ENCODE measurements at places on chromosomes 5 and 9.
A peak's percentile ranks its signal among the peaks of the same experiment; 100 is the strongest.

DNA sequence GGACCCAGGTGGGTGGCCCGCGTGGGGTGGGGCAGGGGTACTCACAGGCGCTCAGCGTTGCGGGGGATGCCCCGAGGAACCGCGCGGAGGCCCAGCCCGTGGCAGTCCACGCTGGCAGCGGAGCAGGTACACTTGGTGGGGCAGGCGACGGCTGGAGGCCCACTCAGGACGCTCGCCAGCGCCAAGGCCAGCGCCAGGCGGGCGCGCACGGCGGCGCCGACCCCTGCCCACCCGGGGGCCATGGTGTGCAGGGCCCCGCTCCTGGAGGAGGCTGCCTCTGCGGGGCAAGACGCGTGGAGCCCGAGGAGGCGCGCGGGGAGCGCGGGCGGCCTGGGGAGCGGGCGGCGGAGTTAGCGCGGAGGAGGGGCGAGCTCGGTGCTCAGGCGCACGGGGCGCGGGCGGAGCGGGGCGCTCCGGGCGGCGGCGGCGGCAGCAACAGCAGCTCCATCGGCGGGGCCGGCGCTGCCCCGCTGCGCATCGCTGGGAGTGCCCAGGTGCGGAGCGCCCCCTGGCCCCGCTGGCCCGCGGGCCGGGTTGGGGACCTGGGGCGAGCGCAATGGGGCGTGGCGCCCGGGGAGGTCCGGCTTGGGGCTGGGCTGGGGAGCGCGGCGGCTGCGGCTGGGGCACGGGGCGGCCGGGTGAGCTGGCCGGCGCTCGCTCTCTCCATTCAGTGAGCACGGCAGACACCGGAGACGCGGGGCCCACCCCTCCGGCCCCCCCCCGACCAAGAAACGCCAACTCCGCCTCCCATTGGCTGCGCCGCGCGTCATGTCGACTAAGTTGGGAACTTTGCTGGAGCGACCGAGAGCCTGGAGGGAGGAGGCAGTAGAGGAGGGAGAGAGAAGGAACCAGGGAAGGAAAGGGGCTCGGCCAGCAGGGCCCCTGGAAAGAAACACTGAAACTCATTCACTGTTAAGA, at the start of gene SLIT3:
SLIT3 (minus strand) TSS at position 672 of the 918 bp plus-strand sequence; CDS start at position 242, 430 bp downstream.
- DNase-seq = peak; percentile 97

GRCh38 chr9:131203431-131204218, 72.7 kb downstream of the FAM78A start:
- no peak for DNase-seq

DNA sequence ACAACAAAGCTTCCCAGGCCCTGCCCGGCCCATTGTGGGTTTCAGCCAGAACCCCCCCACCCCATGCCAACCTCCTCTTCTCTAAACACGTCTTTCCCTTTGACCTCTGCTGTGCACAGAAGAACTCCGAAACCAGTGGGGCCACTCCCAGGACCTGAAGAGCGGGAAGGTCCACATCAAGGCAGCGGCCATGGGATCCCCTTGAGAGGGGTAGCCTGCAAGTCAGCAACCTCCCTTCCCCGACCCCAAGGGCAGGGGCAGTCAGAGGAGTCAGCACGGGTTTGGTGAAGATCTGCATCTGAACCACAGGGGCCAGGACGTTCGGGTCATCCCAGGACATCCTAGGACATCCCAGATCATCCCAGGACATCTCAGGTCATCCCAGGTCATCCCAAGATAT, 379.9 kb upstream of the IRX4 start:
- no peak for DNase-seq

- no peak for DNase-seq
Observed at GRCh38 chr9:134469041-134469875, 143.0 kb downstream of the RXRA start.

GRCh38 chr5:37771731-37772130, 68.1 kb downstream of the GDNF start:
- peak; percentile 91 for DNase-seq
